Left renal pelvis (tissue), 4 donors: ENCODE measurements at places on chromosomes 2 and 18. TPM values are rescaled to one million over a fixed set of nuclear protein-coding genes. Genes with fewer than 3 reads are reported as not detected.
A peak's percentile ranks its signal among the peaks of the same experiment; 100 is the strongest.

Gene TTLL4
- polyA plus RNA-seq = 37.0 TPM

Gene TNFRSF11A
- polyA plus RNA-seq = 3.2 TPM

Gene MYL12B
- polyA plus RNA-seq = 611 TPM

Gene ASB18
- polyA plus RNA-seq = not detected

Gene EPC2
- 52.0 TPM for polyA plus RNA-seq

Gene NEURL3
- 0.15 TPM for polyA plus RNA-seq

DNA sequence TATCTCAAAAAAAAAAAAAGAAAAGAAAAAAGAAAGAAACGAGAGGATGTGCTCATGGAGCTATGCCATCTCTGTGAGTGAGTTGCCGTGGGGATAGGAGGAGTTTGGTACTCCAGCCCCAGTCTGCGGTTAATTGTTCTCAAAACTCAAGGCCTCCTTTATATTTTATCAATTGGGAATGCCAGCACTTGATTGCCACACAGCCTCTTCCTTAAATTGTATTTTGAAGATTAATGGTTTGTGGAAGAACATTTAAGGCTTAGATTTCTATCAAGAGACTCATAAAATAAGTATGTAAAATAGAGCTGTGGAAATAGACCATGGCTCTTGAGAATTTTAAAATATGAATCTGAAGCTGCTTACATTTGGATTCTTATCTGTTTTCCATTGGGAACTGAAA is 29.8 kb downstream of the KCNE4 start:
- DNase-seq = no peak

GRCh38 chr18:58792086-58792485 is 72.6 kb upstream of the ZNF532 start:
- DNase-seq = no peak

DNA sequence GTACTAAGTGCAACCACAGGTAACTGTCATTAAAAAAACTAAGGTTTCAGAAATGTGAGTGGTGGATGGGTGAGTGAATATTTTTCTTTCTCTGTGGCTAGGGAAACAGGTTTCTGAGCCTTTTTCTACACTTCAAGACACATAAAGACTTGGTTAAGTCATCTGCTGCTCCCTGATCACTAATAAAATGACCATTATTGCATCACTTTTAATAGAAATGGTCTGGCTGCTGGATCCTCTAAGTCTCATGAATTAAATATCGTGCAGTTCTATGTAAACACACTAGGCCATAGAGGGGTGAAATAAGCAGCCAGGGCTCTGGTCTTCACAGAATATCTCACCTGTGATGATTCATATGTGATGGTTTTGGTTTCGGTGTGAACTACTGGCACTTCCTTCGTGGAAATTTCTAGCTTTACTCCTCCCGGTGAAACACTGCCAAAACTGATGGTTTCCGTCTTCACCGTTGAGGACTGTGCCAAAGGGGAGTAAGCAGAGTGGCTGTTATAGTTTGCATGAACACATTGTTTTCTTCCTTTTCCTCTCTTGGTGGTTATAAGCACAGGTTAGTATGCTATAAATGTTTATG is 100.4 kb upstream of the ZBTB14 start:
- no peak for DNase-seq

GRCh38 chr2:6999211-6999877 is 82.1 kb downstream of the RNF144A start:
- DNase-seq = no peak

DNA sequence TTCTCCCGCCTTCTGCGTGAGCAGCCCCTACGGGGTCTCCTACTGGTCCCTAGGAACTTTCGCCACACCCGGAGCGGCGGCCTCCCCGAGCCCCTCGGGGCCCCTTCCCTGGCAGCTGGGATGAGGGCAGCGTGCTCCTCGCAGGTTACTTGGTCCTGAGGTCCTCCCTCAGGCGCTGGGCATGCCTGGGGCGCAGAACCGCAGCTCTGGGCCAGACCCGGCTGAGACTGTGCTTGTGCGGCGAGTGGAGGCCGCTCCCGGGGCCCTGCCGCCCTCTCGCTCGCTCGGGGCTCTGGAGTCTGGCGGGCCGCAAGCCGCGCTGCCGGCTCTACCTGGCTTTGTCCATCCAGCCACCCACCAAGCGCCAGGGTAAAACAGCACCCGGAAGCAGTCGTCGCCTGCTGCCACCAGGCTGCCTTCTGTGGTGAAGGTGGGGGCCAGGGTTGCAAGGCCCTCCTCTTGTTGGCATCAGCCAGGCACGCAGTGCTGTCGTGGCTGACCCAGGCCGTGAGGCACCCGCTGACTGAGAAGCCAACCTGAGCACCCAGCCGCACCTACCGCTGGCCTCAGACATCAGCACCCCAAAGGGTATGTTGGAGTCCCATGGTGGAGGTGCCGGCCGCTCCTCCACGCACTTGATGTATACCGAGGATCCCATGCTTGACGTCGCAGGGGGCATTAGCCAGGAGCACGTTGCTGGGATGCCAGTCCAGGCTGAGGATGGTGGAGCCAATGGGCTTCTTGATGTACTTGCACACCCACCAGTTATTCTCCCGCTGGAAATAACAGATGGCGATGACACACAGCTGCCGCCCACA is 46.1 kb upstream of the PTH2R start:
- no peak for DNase-seq

GRCh38 chr2:41457026-41457425 is 590.8 kb upstream of the PKDCC start:
- no peak for DNase-seq

- DNase-seq = no peak
Observed at GRCh38 chr2:118764855-118765254, 82.6 kb downstream of the EN1 start.

- DNase-seq = no peak
Observed at GRCh38 chr2:221346411-221346810, 225.7 kb downstream of the EPHA4 start.

DNA sequence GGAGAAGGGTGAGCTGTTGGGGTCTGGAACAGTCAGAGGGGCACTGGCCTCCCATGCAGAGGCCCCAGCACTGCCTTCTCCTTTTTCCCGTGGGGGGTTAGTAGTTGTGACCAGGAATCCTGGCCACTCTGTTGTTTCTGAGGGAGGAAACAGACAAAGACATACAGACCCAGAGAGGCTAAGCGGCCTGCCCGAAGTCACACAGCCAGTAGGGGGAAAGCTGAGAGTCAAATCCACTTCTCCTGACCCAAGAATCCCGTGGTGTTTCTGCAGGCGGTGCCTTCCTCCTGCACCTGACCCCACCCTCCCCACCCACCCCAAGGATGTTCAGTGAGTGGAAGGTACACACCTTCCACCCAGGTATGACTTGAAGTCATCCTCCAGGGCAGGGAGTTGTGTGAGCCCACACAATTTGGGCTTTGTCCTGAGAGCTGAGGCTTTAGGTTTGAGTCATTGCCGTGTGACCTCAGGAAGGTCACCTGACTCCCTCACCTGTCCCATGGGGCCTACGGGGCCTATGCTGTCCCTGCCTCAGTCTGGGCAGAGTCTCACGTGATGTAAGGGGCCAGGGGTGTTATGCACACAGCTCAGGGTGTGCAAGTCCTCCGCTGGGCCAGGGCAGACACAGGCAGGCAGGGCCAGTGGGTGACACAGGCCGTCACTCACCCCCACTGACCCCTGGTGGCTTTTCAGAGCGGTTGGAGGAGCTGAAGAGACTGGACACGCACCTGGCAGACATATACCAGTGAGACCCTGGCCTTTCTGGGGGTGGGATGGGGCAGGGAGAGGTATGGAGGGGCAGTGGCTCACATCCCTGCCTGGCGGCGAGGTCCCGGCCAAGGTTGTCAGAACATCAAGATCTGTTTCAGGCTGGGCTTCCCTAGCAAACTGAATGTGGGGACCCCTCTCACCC is 5.0 kb downstream of the NT5DC4 start:
- DNase-seq = no peak

DNA sequence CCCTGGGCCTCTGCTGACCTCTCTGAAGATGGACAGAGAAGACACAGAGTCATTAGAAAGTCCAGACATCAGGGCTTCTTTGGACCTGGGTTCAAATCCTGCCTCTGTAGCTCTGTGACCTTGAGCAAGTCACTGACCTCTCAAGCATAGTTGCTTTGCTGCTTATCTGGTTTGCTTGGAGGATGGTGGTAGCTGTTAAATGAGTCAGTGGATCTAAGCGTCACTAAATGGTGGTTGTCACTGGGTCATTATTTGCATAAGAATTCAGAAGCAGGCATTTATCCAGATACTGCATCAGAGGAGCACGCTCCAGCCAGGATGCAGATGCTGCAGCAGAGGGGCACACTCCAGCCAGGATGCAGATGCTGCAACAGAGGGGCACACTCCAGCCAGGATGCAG is 229.2 kb downstream of the GLI2 start:
- DNase-seq = no peak

- DNase-seq = no peak
Observed at GRCh38 chr2:176270100-176270750, 983 bp downstream of the MTX2 start.

- no peak for DNase-seq
Observed at GRCh38 chr2:129277585-129277981, 701.9 kb upstream of the RAB6C start.

DNA sequence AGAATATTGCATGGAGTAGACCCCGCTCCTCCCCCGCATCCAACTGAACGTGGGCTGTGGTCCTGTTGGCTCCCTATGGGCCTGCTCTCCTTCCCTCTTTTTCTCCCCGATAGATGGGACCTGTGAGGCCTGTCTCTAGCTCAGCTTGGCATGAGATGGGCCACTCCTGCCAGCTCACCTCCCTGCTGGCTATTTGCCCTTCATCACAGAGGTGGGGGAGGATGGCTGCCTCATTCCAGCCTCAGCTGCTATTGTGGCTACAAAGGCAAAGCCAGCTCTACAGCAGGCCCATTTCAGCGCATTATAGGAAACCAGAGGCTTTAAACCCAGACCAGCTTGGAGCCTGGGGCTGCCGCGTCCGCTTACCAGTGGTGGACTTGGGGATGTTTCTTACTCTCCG is 313.9 kb downstream of the GBX2 start:
- no peak for DNase-seq

DNA sequence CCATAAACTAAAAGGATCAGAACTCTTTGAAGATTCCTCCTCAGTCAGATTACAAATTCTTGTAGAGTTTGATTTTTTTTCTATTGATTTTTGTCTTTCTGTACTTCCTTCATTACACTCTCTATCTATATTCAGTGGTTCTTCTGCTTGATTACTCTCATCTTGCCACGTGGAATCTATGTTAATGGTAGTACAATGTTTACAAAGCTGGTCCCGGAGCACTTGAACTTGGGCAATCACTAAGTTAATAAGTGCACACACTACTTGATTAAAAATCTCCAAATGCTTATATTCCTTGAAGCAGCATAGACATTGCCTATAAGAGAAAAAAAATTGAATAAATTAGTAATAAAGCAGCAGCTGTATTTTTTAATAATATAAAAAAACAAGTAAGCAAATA is 65.1 kb downstream of the USP34 start:
- DNase-seq = no peak

GRCh38 chr18:11112286-11112685 is 37.1 kb downstream of the PIEZO2 start:
- no peak for DNase-seq

- peak; percentile 51 for DNase-seq
Observed at GRCh38 chr2:59033661-59034060, 792.5 kb upstream of the FANCL start.

DNA sequence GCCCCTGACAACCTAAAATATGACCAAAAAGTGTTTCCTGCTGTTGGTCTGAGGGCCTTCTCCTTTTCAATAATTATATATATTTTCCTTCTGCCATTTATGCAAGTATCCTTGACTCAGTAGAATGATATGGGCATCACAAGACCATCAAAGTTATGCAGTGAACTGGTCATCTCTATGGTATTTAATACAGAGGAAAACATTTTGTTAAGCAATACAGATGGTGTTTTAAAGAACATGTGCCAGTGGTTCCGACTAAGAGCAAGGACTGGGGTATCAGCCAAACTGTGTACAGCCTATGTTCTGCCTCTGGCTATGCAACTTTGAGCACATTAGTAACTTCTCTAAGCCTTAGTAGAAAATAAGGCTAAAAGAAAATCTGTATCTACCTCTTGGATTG is 179.0 kb downstream of the TRABD2A start:
- no peak for DNase-seq

DNA sequence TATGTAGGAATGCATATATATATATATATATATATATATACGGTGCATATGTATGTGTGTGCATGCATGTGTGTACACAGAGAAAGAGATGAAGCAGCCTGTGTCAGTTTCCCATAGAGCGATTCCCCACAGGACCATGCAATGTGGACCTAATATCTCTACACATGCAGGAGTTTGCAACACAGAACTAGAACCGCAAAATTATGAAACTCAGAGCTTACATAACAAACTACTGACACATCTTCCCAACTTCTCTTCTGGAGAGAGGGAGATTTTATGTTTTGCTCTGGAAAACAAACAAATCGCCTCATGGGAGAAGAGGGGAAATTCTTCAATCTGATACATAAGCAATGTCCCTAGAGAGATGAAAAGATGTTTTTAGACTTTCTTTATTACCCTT is 377.2 kb downstream of the LRATD1 start:
- no peak for DNase-seq

GRCh38 chr2:206979365-206979764 is 40.0 kb downstream of the CPO start:
- no peak for DNase-seq

GRCh38 chr2:74760875-74761630 is 72.9 kb upstream of the HK2 start:
- no peak for DNase-seq

GRCh38 chr18:50161597-50162205 is 33.2 kb downstream of the MYO5B start:
- no peak for DNase-seq

- no peak for DNase-seq
Observed at GRCh38 chr18:10839421-10839820, 309.9 kb downstream of the PIEZO2 start.

DNA sequence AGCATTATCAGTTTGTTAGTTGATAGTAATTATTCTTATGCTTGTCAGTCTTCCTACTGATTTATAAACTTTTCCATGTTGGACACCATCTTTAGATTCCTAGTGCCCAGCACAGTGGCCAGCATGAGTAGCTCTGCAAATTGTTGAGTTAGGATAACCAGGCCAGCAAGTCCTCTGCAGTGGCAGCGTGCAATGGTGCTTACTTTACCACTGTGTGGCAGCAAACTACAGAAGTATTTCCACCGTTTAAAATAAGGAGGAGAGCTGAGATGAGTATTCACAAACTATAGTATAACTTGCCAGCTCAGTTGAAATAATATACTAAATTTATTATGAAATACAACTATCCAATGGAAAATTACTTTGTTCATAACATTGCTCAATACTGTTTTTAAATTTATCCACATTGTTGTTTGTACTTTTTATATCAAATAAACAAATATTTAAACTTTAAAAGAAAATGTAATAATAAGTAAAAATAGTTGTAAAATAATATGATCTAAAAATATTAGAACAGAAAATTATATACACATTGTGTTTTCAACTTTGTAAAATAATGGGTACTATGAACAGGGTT is 9.3 kb upstream of the THADA start:
- no peak for DNase-seq

- no peak for DNase-seq
Observed at GRCh38 chr2:237057893-237058300, 27.8 kb upstream of the COPS8 start.
